ENCODE measurements at places on chromosomes 12 and 14.

DNA sequence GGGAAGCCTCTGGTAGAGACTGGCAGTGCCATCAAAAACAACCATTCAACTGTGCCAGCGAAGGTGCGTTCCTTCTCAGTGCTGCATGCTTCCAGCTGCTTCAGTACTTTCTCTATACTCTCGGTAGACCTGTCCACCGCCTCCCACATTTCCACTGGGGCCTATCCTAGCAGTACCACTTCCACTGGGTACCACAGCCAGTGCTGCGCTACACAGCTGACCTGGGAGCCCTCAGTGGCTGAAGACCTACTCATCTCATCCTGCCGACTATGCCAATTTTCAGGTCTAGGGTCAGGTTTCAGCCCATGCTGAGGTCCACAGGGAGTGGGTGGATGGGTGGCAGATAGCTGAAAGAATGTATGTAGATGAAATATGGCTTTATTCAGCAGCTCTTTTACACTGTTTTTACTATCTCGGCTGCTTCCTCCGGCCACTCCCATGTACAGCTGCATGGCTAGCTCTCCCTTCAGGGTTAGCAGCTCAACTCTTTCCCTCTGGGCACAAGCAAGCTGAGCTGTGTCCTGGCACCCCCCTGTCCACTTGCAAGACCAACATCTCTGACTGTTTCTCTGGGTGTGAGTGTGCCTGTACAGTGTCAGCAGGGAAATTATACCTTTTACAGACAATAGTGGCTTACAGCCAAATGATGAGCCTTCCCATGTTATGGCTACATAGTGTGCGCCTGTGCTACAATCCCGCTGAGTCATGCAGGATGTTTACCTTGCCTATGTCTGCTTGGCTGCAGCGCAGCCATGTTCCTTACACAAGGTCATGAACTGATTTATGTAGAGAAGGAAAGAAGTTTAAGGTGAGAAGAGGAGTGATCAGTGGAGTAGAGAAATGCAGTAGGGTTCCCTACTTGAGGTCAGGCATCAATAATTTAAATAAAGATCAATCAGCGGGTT lies 125.7 kb upstream of the DDHD1 start:
- no peak for DNase-seq

DNA sequence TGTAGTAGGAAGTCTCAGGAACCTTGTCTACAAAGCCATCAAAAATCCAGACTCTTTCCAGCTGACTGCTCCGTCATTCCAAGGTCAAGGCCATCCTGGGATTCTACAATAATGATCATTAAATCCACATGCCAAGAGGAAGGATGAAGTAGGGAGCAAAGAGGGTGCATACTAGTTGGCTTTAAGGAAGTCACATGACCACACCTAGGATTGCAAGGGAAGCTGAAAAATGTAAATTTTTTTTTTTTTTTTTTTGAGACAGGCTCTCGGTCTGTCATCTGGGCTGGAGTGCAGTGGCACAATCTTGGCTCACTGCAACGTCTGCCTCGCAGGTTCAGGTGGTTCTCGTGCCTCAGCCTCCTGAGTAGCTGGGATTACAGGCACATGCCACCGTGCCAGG lies 7.3 kb upstream of the MRPL42 start:
- no peak for DNase-seq

DNA sequence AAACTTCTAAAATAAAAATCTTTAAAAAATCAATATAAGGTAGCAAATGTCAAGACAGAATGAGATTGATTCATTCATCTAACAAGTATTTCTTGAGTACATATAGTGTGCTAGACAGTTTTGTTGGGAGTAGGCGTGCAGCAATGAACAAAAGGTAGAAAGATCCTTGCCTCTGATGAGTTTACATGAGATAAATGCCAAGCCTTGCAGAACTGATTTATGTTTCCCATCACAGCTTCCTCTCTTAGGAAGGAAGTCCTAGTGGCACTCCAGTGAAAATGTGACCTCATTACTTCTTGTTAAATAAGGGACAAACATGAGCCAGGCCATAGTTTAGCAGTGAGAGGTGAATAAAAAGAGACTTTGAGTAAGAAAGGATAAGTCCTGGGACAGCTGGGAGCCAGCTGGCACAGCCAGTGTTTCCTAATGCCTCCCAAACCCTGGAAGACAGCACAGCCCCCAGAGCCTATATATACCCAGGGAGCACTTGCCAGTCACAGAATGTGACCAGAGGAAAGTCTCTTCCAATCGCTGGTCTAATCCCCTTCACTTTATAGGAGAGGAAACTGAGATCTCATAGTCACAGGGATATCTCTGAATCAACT lies 4.7 kb upstream of the COCH start:
- DNase-seq, result no peak

- DNase-seq, result no peak
These were observed 140.5 kb downstream of the PRKCH start for GRCh38 chr14:61461808-61462275.

DNA sequence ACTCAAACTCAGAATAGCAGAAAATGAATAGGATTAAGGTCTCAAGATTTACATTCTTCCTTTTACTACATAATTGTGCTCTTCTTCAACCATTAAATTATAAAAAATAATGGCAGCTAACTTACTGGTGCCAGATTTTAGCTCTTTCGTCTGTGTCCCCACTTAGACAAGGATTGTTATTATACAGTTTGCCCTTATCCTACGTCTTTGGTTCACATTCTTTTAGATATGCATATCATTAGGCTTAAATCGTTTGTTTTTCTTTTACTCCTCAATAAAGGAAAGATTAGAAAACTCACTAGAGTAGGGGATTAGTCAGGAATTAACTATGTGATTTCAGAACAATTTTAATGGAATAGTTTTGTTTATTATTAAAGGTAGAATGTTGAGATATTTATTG lies 129.6 kb upstream of the GARIN2 start:
- DNase-seq, result no peak

- no peak for DNase-seq
These were observed 167.4 kb downstream of the PHLDA1 start for GRCh38 chr12:75864161-75864560.

- DNase-seq, result no peak
These were observed 9.2 kb upstream of the ARG2 start for GRCh38 chr14:67610491-67610890.

GRCh38 chr12:100845095-100845494 lies 50.5 kb downstream of the ANO4 start:
- no peak for DNase-seq

GRCh38 chr14:68649476-68650189 lies 143.2 kb downstream of the ZFP36L1 start:
- no peak for DNase-seq

- no peak for DNase-seq
These were observed 94.3 kb downstream of the LRRC74A start for GRCh38 chr14:76920331-76921087.

- no peak for DNase-seq
These were observed 136.4 kb upstream of the USP15 start for GRCh38 chr12:62123721-62124203.

- no peak for DNase-seq
These were observed 74.4 kb downstream of the MGST1 start for GRCh38 chr12:16421806-16422205.

DNA sequence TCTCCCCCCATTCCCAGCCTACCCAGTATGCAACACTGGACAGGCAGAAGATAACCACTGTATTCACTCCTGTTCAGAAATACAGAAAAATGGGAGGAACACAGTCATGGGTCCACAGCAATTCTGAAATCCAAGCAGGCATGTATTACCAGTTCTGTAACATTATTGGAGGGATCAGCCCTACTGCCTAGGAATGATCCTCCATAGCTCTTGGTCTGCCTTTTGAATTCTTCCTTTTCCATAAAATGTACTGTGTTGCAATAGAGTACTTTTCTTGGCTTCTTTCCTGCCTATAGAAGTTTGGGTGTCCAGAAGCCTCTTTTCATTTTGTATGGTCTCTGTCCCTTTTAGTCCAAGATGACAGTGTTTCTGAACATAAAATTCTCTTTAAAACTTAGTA lies 46.5 kb downstream of the SPATS2 start:
- DNase-seq, result no peak

GRCh38 chr12:51275088-51275487 lies 4.9 kb upstream of the SMAGP start:
- DNase-seq, result no peak

Data from esophagus squamous epithelium (tissue), 5 donors.